ENCODE measurements at places on chromosomes 16 and 17.

GRCh38 chr17:79690466-79690865 is 40.3 kb upstream of the ENPP7 start:
- DNase-seq = no peak

DNA sequence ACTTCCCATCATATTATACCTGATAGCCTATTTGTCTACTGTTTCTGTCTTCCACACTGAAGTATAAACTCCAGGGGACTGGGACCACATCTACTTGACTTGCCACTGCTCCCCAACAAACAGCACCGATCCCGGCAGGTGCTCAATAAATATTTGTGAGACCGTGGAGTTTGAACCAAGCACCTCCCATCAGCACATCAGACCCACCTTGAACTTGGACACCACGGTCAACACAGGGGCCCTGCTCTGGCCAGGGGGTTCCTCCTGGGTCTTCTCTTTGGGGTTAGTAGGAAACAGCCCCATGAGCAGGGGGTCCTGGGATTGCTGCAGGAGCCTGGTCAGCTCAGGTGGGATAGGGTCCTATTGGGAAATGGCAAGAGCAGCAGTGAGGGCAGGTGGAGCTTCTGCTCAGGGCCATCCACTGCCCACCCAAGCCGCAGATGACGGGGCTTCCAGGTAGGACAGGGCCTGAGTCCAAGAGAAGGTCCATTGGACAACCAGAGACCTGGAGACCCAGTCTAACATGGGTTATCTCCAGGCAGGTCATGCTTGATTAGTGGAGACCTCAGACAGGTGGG is 19.9 kb downstream of the ZNHIT3 start:
- no peak for DNase-seq

GRCh38 chr16:85162478-85163277 is 50.4 kb upstream of the CIBAR2 start:
- DNase-seq = no peak

DNA sequence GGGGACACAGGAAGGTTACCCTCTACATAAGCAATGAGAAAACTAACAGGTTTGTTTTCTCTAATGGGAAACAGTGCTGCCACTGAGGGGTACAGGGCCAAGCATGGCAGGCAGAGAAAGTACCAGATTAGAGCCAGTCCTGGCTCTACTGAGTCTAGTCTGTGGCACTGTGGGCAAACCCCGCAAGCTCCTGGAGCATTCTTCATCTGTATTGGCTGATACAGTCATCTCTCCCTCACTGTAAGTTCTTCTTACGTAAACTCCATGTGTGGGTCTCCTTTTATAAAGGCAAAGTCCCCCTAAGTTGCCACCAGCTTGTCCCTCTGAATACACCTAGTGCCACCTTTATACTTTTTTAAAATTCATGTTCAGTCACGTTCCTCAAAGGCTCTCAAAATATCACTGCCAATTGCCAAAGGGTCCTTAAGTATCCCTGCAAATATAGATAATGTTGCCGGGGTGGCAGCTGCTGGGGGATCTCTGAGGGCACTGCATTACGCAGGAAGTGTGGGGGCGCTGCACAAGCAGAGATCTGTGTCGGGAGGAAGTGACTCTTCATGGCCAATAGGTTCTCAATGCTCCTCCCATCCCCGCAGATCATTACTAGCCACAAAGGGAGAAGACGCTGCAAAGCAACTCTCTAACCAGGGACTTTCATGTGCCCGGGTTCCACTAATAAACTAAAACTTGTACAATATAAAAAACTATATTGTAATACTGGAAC is 18.8 kb downstream of the XPO6 start:
- peak; percentile 28 for DNase-seq

DNA sequence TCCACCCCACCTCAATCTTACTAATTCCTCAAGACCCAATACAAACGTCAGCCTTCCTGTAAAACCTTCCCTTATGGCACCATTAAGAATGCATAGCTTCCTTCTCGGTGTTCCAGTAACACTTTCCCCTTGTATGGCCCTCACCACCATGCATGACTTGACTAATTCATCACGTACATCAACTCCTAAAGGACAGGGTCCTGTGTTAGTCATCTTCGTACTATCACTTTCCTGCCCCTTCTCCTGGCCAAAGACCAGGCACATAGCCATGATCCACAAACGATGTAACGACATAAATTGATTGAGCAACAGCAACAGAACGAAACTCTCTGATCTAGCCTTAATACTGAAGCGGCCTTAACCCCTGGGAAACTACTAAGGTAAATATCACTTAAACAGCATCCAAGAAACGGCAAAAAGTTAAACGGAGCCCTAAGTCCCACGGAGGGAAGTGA is 612 bp downstream of the PSMD12 start:
- DNase-seq = no peak

GRCh38 chr16:64667334-64667877 is 454.5 kb downstream of the CDH11 start:
- no peak for DNase-seq

DNA sequence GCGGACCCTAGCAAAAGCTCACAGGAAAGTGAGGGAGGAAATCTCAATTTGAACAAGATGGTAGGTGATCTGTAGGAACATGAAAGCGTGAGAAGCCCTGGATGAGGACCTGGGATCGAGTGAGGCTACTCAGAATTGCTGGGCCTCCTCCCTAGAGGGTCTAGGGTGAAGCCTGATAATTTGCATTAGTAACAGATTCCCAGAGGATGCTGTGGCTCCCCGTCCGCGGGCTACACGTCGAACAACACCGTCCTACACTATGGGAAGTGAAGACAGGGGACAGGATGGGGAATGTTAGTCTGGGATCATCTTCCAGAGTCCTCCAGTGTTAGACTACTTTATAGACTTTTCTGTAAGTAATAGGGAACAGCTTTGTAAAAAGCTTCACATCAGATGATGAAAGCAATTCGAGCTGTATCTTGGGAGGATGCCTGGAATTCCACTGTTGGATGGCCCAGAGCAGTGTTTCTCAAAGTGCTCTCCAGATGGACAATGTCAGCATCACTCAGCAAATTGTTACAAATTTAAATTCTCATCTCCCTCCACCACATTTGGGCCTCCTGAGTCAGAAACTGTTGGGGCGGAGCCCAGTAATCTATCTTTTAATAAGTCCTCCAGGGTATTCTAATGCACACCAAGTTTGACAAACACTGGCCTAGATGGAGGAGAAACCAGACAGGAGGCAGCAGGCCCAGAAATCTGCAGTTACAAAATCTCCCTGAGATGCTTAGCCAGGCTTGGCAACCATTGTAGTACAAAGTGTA is 6.5 kb downstream of the FNDC8 start:
- no peak for DNase-seq

GRCh38 chr16:80350061-80350460 is 190.7 kb upstream of the DYNLRB2 start:
- DNase-seq = no peak

DNA sequence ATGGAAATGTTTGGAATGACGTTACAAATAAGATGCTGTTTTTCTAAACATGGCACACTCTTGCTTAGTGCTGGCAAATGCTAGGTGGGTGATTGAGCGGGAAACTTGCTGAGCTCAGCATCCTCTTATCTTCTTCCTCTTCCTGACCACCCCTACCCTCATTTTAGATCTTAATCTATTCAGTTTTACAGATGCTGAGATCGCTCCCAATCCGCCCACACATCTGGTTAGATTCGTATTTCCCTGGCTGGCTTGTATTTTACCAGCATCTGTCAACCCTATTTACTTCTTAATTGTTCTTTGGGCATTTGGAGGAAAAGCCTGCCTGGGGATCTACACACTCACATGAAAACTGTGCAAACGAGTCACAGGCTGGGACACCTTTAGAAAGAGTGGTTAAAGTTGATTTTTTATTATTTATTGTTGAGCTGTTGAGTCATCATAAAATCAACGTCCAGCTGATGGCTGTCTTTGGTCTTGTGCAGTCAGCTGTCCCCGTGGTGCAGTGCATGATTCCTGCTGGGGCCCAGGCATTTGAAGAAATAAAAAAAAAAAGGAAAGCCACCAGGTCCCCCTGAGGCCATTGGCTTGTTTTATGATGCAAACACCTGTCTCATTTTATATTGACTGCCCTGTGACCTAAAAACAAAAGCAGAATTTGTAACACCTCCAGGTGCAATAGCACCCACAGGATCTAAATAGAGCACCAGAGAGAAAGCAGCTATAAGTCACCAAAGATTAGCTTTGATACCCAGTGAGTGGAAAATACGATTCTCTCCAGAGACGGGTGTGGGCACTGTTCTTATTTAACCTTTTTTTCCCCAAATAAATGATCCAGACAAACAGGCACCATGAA is 258.6 kb downstream of the HS3ST3B1 start:
- no peak for DNase-seq

DNA sequence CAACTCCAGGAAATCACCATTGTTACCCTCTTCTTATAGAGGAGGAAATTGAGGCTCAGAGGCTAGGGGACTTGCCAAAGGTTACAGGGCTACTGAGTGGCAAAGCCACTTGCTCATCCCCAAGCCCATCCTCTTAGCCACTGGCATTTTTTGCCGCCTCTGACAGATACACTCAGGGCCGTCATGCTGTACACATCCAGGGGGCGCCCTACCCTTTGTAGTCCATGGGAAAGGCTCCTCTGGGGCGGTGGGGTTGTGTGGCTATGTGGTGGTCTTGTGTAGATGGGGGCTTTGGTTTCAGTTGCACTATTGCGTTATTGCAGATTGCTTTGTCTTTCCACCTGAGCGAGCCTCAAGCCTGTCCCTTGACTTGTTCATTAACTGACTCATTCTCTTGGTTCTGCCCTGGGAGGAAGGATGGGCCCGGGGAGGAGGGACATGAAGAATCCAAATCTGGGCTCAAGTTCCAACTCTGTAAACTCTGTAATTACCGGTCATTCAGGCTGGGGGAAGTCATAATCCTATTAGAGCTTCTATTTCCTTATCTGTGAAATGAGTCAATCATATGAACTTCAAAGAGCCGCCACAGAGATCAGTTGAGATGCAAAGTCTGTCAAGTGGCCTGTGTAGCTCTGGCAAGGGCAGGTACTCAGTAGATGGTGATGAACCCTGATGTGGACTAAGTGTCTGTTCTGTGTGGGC is 2.8 kb downstream of the NOS2 start:
- no peak for DNase-seq

GRCh38 chr17:80668375-80669148 is 123.9 kb downstream of the RPTOR start:
- no peak for DNase-seq

DNA sequence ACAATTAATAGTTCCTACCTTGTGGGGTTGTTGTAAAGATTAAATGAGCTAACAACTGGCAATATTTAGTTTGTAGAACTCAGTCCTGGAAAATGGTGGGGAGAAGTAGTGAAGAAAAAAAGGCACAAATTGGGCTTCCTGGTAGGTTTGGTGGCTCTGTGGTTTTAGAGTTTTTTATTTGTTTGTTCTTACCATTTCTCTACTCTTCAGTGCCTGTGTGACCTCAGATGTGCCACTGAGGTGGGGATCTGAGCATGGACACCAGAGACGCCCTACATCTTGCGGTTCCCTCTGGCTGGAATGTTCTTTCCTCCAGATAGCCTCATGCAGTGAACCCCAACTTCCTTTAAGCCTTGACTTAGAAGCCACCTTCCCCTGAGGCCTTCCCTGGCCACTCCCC is 7.7 kb downstream of the ZBTB4 start:
- no peak for DNase-seq

DNA sequence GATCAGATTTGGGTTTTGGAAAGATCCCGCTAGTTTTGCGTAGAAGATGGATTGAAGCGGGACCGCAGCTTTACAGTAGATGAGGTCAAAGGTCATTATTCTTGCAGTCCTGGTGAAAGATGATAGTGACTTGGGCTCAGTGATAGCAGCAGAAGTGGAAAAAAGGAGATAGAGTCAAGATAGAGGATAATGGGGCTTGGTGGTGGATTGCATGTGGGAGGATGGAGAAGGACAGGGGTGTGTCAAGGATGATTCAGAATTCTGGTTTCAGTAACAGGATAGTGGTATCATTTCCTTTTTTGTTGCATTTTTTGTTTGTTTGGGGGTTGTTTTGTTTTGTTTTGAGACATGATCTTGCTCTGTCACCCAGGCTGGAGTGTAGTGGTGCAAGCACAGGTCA is 28.7 kb downstream of the CHD9NB start:
- DNase-seq = no peak

DNA sequence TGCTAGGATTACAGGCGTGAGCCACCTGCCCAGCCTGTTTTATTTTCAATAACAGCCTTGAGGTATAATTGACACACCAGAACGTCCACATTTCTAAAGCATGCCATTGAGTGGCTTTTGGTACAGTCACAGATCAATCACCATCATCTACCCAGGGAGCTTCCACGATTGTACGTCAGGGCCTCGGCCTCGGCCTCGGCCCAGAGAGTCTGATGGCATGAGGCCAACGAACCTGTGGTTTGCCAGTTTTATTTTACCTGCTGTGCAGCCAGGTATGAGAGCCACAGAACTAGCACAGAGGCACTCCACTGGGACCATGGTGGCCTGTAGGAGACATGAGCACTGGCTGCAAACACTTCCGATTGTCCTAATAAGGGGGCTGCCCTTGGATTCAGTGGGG is 8.3 kb downstream of the UBALD1 start:
- DNase-seq = no peak

DNA sequence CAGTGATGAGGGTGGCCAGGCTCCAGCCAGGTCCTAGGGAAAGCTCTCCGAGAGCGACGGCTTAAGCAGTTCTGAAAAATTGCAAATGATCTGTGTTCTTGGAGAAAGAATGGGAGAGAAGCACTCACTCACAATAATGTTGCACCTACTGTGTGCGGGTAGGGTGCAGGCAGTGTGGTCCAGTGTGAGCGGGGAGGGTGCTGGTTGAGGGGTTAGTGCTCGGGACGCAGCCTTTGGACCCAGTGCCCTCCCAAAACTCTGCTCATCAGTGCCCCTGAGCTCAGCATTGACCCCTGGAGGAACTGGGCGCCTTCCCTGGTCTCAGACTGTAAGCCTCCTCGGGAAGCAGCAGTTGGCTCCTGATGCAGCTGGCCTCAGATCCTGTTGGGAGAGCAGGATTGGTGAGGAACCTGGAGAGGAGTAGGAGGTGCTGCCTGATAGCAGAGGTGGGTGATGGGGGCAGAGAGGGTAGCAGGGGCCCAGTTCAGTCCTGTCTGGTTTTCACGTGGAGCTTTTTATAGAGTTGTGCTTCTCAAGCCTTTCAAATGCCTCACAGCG is 23.6 kb upstream of the ZNF750 start:
- DNase-seq = no peak

DNA sequence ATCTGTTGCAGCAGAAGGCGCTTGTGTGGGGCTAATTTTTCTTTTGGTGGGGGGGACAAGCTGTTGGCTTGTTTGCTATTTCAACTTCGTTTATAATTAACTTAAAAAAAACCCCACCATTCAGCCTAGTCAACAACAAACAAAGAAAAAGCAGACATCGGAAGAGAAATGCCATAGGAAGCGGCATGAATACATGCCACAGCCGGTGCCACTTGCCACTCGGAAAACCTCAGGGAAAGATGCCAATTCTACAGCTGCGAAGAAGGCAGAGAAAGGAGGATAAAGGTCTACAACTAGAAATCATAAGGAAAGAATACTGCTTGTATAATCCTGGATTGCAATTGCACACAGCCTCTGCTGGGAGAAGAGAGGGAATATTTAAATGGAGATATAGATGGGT is 254.4 kb upstream of the PMFBP1 start:
- DNase-seq = no peak

GRCh38 chr17:22512997-22513538 is 820.7 kb downstream of the KCNJ18 start:
- DNase-seq = no peak
